Smooth muscle cell of the coronary artery (primary cell): ENCODE measurements at places on chromosomes 7 and 10. TPM values are rescaled to one million over a fixed set of nuclear protein-coding genes. Genes with fewer than 3 reads are reported as not detected.

The EN2 gene
- total RNA-seq = under 0.01 TPM in 1 of 2 replicates, not detected in the other

The PITX3 gene
- total RNA-seq = 0.38 TPM in 1 of 2 replicates, not detected in the other

The LRRC18 gene
- not detected in 2 replicates for total RNA-seq

The GDF10 gene
- 1.1 TPM in 1 of 2 replicates, not detected in the other for total RNA-seq

The PODXL gene
- total RNA-seq = 2.6 and 15.6 TPM in 2 replicates

The ZPBP gene
- total RNA-seq = not detected in 2 replicates

The CPN1 gene
- total RNA-seq = not detected in 2 replicates

The PRKCQ gene
- under 0.01 TPM in 1 of 2 replicates, not detected in the other for total RNA-seq

The NEURL1 gene
- total RNA-seq = under 0.01 TPM in 2 replicates

The PAPOLB gene
- 0.08 TPM in 1 of 2 replicates, not detected in the other for total RNA-seq

The TEX47 gene
- total RNA-seq = not detected in 2 replicates

The CCDC3 gene
- total RNA-seq = 0.15 and 0.47 TPM in 2 replicates

The CLDN4 gene
- 0.23 TPM in 2 replicates for total RNA-seq

The CPA2 gene
- total RNA-seq = 0.08 TPM in 1 of 2 replicates, not detected in the other

The FOXL3 gene
- not detected in 2 replicates for total RNA-seq

The AKR1C8 gene
- total RNA-seq = not detected in 2 replicates

The MUC12 gene
- not detected in 2 replicates for total RNA-seq

The KCNH2 gene
- 0.08 TPM in 1 of 2 replicates, not detected in the other for total RNA-seq

The CPEB3 gene
- 0.68 and 0.70 TPM in 2 replicates for total RNA-seq

The CNNM1 gene
- total RNA-seq = under 0.01 TPM in 2 replicates

The PAX4 gene
- not detected in 2 replicates for total RNA-seq

The CTAGE4 gene
- total RNA-seq = 0.23 and 0.35 TPM in 2 replicates

The DPY19L1 gene
- total RNA-seq = 18.0 and 31.0 TPM in 2 replicates

The PTPN20 gene
- 0.47 and 2.8 TPM in 2 replicates for total RNA-seq

The AGR2 gene
- total RNA-seq = not detected in 2 replicates

The ANKRD26 gene
- total RNA-seq = 6.3 and 7.0 TPM in 2 replicates

The LIPK gene
- total RNA-seq = not detected in 2 replicates

The PTPN12 gene
- total RNA-seq = 16.5 and 20.1 TPM in 2 replicates

The PON1 gene
- not detected in 2 replicates for total RNA-seq

The PDE6C gene
- not detected in 2 replicates for total RNA-seq

The FXYD4 gene
- total RNA-seq = not detected in 2 replicates

The ASZ1 gene
- total RNA-seq = not detected in 2 replicates

The RNF133 gene
- total RNA-seq = 0.23 TPM in 1 of 2 replicates, not detected in the other

The DRGX gene
- not detected in 2 replicates for total RNA-seq

The TRIL gene
- total RNA-seq = 0.45 and 1.1 TPM in 2 replicates

The PLEKHA8 gene
- total RNA-seq = 7.6 and 10.6 TPM in 2 replicates

The GIMAP7 gene
- 0.12 TPM in 1 of 2 replicates, not detected in the other for total RNA-seq

The YAE1 gene
- total RNA-seq = 32.2 and 72.5 TPM in 2 replicates

The PKD2L1 gene
- total RNA-seq = not detected in 2 replicates

The C10orf90 gene
- 0.23 TPM in 1 of 2 replicates, not detected in the other for total RNA-seq

The OGDHL gene
- total RNA-seq = 0.12 and 2.0 TPM in 2 replicates

The SFRP5 gene
- 0.12 and 3.9 TPM in 2 replicates for total RNA-seq

The SHOC2 gene
- 37.9 and 76.2 TPM in 2 replicates for total RNA-seq

The WNT8B gene
- not detected in 2 replicates for total RNA-seq

The PCBD1 gene
- total RNA-seq = 30.6 and 34.3 TPM in 2 replicates

The KCNIP2 gene
- total RNA-seq = 0.30 and 1.1 TPM in 2 replicates

The ALOX5 gene
- total RNA-seq = not detected in 2 replicates

The HTRA1 gene
- 98.8 and 348 TPM in 2 replicates for total RNA-seq
